Activated naive CD8-positive, alpha-beta T cell treated with anti-CD3 and anti-CD28 coated beads for 36 hours (primary cell): ENCODE measurements at places on chromosomes 5 and 9. TPM values are rescaled to one million over a fixed set of nuclear protein-coding genes. Genes with fewer than 3 reads are reported as not detected.
A peak's percentile ranks its signal among the peaks of the same experiment; 100 is the strongest.

DNA sequence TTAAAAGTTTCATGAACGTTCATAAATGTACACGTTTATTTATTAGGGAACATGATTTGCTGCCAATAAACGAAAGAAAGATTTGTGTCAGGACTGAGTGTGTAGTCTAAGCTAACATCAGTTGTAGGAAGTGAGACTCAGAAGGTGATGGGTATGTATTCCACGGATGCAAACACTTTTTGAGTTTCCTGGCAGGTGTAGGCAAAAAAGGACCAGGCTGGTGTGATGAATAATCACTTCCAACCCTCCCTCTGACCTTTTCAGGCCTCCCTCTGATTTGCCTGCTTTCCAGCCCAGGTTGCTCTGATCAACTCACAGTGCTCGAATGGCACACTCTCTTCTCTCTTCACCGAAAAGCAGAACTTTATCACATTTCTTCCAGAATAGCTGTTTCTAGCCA lies 51.8 kb downstream of the BASP1 start:
- H3K27ac ChIP-seq = no peak overlapping the region
- peaks cover 4% of the 10 kb centered on the region for H3K27me3 ChIP-seq
- no peaks in the 10 kb centered on the region for H3K4me1 ChIP-seq
- no peak overlapping the region for H3K4me3 ChIP-seq
- no peaks in the 10 kb centered on the region for H3K36me3 ChIP-seq

GRCh38 chr5:126395198-126395597 lies 28.0 kb upstream of the GRAMD2B start:
- H3K27ac ChIP-seq = no peak overlapping the region
- DNase-seq = no peak
- H3K27me3 ChIP-seq = no peaks in the 10 kb centered on the region
- H3K36me3 ChIP-seq = no peaks in the 10 kb centered on the region

TMEFF1 gene
- total RNA-seq = 0.14 TPM

- DNase-seq = no peak
- no peaks in the 10 kb centered on the region for H3K36me3 ChIP-seq
- H3K27ac ChIP-seq = no peak overlapping the region
- H3K27me3 ChIP-seq = no peaks in the 10 kb centered on the region
- H3K4me1 ChIP-seq = no peaks in the 10 kb centered on the region
Observed at GRCh38 chr5:37071901-37072581, 177.1 kb downstream of the CPLANE1 start.

GRCh38 chr5:138654281-138654867 lies 79.2 kb upstream of the HSPA9 start:
- H3K27me3 ChIP-seq = peaks cover 94% of the 10 kb centered on the region
- DNase-seq = peak; percentile 82
- H3K4me3 ChIP-seq = peak overlapping the region; percentile 2
- peaks cover 3% of the 10 kb centered on the region for H3K36me3 ChIP-seq
- H3K27ac ChIP-seq = peak overlapping the region; percentile 89
- peaks cover 26% of the 10 kb centered on the region for H3K4me1 ChIP-seq

DNA sequence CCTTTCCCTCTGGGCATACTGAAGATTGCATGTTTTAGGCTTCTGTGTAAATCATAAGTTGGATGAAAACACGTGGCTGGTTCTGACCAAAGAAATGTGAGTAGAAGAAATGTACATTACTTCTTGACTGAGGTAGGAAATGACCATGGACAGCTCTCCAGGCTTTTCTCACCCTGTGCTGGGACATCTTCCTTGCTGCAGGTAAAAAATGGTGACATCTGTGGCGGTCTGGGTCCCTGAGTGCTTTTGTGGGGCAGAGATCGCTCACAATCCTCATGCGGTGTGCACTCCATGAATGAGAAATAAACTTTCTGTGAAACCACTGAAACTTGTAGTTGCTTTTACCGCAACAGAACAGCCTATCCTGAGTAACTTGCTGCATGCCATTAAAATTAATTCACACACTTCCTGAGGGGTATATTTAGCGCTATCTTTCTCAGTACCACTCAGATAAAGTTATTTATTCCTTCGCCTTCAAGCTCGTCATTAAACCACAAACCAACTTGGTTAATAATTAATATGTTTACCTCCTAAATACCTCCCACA lies 730.4 kb downstream of the EFNA5 start:
- no peaks in the 10 kb centered on the region for H3K36me3 ChIP-seq
- no peaks in the 10 kb centered on the region for H3K4me1 ChIP-seq
- H3K27me3 ChIP-seq = peaks cover 3% of the 10 kb centered on the region
- no peak for DNase-seq

DNA sequence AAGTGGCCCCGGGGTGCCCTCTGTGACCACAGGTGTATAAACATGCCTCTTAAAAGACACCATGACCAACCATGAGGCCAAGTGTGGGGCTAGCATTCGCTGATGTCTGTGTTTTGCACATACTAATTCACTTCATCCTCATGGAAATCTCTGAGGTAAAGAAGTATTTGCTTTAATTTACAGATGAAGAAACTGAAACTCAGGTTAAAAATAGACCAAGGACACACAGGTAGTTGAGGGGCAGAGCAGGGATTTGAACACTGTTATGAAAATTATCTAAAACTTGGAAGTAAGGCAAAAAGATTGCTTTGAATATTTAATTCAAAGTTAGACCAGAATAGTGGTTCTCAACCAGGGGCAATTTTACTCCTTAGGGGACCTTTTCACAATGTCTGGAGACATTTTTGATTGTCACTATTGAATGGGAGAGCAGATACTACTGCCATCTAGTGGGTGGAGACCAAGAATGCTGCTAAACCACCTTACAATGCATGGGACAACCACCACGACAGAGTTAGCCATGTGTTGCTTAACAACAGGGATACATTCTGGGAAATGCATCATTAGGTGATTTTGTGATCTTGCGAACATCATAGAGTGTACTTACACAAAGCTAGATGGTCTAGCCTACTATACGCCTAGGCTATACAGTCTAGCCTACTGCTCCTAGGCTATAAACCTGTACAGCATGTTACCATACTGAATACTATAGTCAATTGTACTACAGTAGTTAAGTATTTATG lies 8.0 kb upstream of the FXN start:
- no peak overlapping the region for H3K27ac ChIP-seq
- no peak overlapping the region for H3K4me3 ChIP-seq
- DNase-seq = peak; percentile 17

GRCh38 chr9:114150608-114151007 lies 4.7 kb upstream of the COL27A1 start:
- DNase-seq = no peak
- peaks cover 62% of the 10 kb centered on the region for H3K27me3 ChIP-seq
- peaks cover 8% of the 10 kb centered on the region for H3K4me1 ChIP-seq
- no peak overlapping the region for H3K27ac ChIP-seq
- no peaks in the 10 kb centered on the region for H3K36me3 ChIP-seq

GRCh38 chr9:110700953-110701352 lies 32.4 kb downstream of the MUSK start:
- H3K27me3 ChIP-seq = no peaks in the 10 kb centered on the region
- no peaks in the 10 kb centered on the region for H3K36me3 ChIP-seq
- no peak overlapping the region for H3K27ac ChIP-seq

DNA sequence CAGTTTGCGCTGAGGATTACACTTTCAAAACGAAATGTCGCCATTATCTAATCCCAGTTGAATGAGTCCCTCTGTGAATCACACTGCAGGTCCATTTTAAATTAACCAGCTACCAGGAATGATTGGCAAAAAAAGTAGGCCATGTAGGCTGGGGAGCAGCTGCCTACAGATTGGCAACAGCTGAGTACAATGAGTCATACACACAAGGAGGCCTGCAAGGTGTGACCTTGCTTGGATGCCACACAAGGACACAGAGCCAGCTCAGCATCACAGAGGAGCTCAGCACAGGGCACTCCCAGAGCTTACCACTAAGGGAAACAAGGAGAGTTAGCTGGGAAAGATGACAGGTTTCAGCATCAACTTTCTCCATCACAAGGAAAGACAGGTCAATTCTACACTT lies 12.9 kb downstream of the HAVCR1 start:
- H3K36me3 ChIP-seq = peaks cover 13% of the 10 kb centered on the region
- peaks cover 51% of the 10 kb centered on the region for H3K4me1 ChIP-seq
- peak overlapping the region; percentile 57 for H3K27ac ChIP-seq
- H3K4me3 ChIP-seq = no peak overlapping the region

GRCh38 chr5:113379936-113380806 lies 54.6 kb downstream of the TSSK1B start:
- no peak overlapping the region for H3K27ac ChIP-seq
- peaks cover 31% of the 10 kb centered on the region for H3K4me1 ChIP-seq
- no peak overlapping the region for H3K4me3 ChIP-seq

DNA sequence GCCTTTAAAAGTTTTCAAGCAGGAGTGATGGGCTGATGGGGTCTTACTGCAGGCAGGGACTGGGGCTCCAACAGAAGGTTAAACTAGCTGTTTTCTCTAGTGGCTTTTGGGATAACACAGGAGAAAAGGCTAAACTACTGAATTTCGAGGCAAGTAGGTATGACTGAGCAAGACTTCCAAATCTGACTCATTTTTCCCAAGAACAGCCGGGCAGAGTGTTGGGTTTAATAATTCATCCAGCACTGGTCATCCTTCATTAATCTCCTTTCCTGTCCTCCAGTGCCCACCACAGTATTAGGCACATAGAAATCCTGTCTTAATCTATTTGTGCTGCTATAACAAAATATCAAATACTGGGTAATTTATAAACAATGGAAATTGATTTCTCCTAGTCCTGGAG lies 20.5 kb downstream of the MSX2 start:
- no peak for DNase-seq
- H3K27ac ChIP-seq = no peak overlapping the region
- H3K4me1 ChIP-seq = no peaks in the 10 kb centered on the region
- peaks cover 32% of the 10 kb centered on the region for H3K27me3 ChIP-seq

DNA sequence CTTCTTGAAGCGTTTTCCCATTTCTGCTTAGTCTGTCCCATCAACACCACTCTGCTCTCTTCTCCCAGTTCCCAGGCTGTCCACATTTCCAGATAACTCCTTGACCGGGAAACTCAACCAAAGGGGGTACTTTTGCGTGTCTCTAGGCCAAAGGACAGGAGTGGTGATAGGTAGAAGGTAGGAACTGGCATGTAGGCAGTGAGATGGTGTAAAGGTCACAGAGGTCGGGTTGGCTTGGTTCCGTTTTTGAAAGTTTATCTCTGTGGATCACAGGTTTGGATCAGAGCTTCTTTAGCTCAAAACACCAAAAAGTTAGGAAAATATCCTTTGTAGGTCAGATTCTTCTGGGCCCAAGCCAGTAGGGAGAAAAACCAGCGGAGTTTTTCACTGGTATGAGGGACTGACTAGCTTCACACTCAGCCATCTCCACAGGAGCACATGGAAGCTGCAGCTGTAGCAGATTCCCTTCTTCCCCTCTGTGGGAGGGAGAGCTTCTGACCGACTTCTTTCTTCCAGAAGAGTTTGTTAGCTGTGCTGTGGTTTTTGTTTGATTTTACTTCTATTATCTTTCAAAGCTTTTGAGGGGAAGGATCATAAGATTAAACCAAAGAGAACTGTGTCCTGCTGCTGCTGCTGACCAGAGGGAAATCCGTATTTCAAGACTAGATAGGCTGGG lies 98.4 kb upstream of the DMRT1 start:
- peaks cover 4% of the 10 kb centered on the region for H3K4me1 ChIP-seq
- no peaks in the 10 kb centered on the region for H3K27me3 ChIP-seq
- H3K4me3 ChIP-seq = no peak overlapping the region
- no peak overlapping the region for H3K27ac ChIP-seq
- H3K36me3 ChIP-seq = peaks cover 6% of the 10 kb centered on the region

C8G gene
- total RNA-seq = 0.90 TPM

SLC25A48 gene
- not detected for total RNA-seq

FSTL4 gene
- total RNA-seq = 0.10 TPM

DNA sequence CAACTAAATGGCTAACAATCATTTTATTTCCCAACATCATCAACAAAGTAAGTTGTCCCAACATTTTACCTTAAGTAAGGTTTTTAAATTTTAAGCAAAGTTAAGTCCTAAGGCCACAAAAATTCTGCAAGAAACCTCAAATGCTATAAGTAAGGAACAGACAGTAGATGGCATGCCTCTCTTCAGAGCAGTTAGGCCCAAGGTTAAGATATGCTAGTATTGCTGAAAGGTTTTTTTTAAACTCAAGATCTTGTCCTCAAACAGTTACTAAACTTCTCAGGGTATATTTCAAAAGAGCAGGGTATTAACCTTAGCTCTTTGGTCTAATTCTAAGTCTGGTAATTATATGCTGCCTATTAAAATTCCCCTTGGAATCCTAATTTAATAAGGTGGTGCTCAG lies 35.1 kb downstream of the PJA2 start:
- H3K36me3 ChIP-seq = peaks cover 35% of the 10 kb centered on the region
- H3K27ac ChIP-seq = no peak overlapping the region
- peaks cover 37% of the 10 kb centered on the region for H3K4me1 ChIP-seq
- H3K27me3 ChIP-seq = no peaks in the 10 kb centered on the region
- H3K4me3 ChIP-seq = no peak overlapping the region

DNA sequence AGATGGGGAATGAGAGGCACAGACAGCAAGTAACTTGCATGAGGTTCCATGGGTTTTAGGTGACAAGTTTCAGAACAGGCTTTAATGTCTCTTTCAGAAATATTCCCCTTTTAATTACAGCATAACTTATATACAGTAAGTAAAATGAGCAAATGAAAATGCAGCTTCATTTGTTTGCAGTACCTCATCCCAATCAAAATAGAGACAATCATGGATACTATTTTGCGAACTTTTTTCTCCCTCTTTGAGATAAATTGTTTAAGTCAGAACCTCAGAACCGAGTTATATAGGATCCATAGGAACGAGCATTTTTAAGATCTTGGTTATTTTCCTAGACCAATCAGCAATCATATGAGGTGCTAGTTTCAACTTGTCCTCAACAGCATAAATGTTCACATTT lies 3.5 kb downstream of the LCP2 start:
- peaks cover 83% of the 10 kb centered on the region for H3K36me3 ChIP-seq
- H3K27ac ChIP-seq = peak overlapping the region; percentile 99
- peaks cover 66% of the 10 kb centered on the region for H3K4me1 ChIP-seq

GRCh38 chr9:133658442-133659431 lies 22.6 kb downstream of the DBH start:
- peaks cover 59% of the 10 kb centered on the region for H3K27me3 ChIP-seq
- H3K27ac ChIP-seq = no peak overlapping the region
- peak; percentile 12 for DNase-seq
- no peaks in the 10 kb centered on the region for H3K36me3 ChIP-seq
- peaks cover 16% of the 10 kb centered on the region for H3K4me1 ChIP-seq
- H3K4me3 ChIP-seq = no peak overlapping the region

GRCh38 chr9:93288891-93289883 lies 105.2 kb downstream of the WNK2 start:
- H3K4me1 ChIP-seq = no peaks in the 10 kb centered on the region
- no peak overlapping the region for H3K27ac ChIP-seq
- DNase-seq = no peak
- no peaks in the 10 kb centered on the region for H3K27me3 ChIP-seq

- no peaks in the 10 kb centered on the region for H3K4me1 ChIP-seq
- no peaks in the 10 kb centered on the region for H3K27me3 ChIP-seq
Observed at GRCh38 chr5:125595095-125595494, 828.1 kb upstream of the GRAMD2B start.
